ENCODE measurements at places on chromosomes 4 and X.

- DNase-seq: no peak
Observed at GRCh38 chrX:122625239-122625638, 558.8 kb upstream of the GRIA3 start.

DNA sequence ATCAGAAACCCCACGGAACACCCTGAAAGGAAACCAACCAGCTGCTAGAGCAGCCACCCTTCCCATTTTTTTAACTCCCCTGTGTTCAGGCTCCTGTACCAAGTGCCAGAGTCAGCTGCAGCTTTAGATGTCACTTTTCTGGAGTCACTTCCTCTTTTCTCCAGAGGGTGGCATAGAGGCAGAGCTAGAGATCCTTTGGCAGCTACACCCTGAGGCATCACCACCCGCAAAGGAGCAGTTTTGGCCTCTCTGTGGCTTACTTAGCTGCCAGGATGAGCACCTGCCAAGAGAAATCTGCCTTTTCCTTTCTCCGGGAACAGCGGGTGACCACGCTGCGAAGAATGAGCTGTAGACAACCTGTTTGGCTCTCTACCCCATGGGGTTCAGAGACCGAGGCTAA, 58.0 kb upstream of the CHRDL1 start:
- peak; percentile 16 for DNase-seq

- DNase-seq: no peak
Observed at GRCh38 chr4:99815597-99816011, 1.0 kb upstream of the DAPP1 start.

- peak; percentile 13 for DNase-seq
Observed at GRCh38 chr4:155666344-155667221, at the start of gene GUCY1A1. GUCY1A1 (plus strand) TSS chr4:155666848; CDS start chr4:155696868, 30,020 bp downstream.

DNA sequence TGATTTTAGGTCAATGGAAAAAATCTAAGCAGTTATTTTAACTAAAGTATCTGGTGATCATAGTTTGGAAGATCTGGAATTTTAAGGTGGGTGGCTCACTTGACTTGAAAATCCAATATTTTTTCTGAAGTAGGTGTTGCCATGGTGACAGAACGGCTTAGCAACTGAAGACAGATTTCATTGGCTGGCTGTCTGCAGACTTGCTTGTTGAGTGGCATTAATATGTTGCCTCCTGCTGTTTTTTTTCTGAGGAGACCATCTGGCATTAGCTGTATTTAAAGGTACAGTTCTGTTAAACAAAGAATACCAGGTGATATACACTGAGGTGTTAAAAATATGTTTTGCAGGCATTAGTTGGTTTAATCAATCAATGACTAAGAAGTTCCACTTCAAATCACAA, 19.8 kb downstream of the CPE start:
- DNase-seq: peak; percentile 73

- DNase-seq: no peak
Observed at GRCh38 chrX:38341442-38341841, 11.0 kb upstream of the OTC start.

DNA sequence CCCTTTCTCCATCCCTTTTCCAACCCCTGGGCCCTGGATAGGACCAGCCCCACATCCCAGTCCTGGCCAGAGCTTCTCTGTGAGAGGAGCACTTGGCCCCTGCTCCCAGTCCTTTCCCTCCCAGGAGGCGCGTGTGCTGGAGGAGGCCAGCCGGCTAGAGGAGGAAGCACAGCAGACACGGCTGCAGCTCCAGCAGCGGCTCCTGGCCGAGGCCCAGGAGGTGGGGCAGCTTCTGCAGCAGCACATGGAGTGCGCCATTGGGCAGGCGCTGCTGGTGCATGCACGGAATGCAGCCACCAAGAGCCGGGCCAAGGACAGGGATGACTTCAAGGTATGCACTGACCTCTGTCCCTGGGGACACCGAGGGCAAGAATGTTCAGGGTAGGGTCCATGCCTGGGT, 87.5 kb downstream of the EVC start:
- no peak for DNase-seq

DNA sequence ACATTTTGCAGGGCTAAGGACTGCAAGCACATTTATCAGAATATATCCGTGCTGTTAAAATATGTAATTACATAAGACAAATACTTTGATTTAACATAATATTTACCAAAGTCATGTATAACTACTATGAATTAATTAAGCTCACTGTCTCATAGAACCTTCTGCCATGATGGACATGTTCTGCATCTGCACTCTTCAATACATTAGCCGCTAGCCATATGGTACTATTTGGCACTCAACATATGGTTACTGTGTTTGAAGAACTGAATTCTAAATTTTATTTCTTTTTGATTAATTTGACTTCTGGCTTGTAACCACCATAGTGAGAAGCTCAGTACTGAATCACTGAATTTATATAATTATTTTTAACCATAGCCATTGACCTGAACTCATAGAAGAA, 427.0 kb upstream of the TRAM1L1 start:
- DNase-seq: no peak

- DNase-seq: no peak
Observed at GRCh38 chrX:107135049-107135964, 16.7 kb upstream of the RBM41 start.

DNA sequence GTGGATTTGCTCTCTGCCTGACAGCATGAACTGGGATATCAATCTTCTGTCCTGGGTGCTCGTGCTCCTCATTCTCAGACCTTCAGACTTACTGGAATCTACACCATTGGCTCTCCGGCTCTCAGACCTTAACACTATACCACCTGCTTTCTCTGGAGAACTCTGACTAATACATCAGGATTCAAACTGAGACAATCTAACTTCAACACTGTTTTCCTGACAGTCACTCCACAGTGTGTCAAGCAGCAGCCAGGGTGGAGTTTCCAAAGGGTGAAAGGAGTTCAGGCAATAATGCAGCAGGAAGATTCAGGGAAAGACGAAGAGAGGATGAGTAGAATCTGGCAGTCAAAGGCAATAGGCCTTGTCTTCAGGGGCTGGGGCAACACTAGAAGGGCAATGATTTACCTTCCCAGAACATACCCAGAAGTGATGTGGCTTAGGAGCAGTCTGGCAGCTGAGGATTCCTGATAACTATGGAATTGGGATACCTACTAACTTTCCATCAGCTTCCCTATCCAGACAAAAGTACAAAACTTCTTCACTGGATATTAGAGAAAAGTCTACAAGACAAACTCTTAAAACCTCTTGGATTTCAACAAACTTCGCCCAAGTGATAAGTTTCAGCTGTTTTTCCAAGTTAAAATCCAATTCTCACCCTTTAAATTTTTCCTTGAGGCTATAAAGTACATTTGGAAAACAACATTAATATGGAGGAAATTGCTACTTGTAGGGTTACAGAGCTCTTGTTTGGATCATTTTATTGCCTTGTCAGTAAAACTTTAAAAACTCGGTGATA, 58.4 kb upstream of the SLIT2 start:
- DNase-seq: no peak

DNA sequence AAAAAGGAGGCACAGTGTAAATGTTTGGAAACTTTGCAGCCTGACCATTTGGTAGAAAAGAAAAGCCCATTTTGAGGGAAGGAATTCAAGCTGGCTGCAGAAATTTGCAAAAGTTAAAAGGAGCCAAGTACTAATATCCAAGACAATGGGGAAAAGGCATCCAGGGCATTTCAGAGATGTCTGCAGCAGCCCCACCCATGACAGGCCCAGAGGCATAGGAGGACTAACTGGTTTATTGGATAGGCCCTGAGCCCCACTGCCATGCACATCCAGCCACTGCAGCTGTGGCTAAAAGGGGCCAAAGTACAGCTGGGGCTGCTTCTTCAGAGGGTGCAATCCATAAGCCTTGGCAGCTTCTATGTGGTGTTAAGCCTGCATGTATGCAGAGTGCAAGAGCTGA, 104.9 kb downstream of the HS3ST1 start:
- DNase-seq: no peak

DNA sequence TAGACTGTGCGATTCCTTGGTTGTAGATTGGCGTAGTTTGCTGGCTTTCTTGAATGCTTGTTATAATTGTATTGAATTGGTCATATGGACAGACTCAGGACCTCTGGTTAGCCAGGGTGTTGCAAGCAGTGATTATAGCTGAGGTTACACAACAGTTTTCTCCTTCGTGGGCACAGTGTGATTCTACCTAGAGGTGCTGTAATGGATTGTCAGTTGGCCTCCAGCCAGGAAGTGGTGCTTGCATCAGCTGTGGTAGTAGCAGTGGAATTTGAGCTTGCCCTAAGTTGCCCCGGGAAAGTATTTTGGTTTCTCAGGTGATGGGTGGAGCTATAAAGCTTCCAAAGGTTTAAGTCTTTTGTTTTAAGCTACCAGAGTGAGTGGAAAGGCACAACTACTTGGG, 23.1 kb upstream of the GABRG1 start:
- DNase-seq: no peak

DNA sequence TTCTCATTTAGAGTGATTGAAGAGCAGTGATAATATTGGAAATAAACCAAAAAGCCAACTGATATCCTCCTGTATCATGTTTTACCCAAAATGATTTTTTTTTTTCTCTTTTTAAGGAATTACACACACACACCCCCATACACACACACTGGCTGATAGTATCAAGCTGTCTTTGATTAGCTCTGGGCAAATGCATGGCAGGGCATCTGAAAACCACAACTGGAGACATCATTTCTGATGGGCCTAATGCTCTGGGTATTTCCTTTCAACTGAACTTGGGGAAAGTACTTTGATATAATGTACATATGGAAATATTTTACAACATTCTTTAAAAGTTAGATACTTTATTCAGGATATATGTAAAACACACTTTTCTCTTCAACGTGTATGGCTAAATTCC, 14.2 kb upstream of the OSTC start:
- no peak for DNase-seq

GRCh38 chr4:7430965-7431695, 3.6 kb downstream of the PSAPL1 start:
- no peak for DNase-seq

- DNase-seq: no peak
Observed at GRCh38 chrX:119194621-119195020, 41.5 kb upstream of the PGRMC1 start.

DNA sequence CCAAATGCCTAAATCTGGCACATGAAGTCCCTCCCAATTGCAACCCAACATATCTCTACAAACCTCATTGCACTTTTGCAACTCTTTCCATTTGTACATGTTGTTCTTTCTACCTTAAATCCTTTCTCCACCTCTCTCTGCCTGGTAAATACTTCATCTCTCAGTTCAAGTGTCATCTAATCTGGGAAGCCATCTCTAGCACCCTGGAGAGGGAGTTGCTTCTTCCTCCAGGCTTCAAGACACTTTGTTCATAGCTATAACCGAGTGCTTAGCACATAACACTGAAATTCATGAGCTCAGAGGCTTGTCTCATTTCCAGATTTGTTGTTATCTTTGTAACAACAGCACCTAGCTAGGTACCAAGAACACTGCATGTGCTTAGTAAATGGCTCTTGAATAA, 114.8 kb upstream of the NAP1L5 start:
- no peak for DNase-seq

DNA sequence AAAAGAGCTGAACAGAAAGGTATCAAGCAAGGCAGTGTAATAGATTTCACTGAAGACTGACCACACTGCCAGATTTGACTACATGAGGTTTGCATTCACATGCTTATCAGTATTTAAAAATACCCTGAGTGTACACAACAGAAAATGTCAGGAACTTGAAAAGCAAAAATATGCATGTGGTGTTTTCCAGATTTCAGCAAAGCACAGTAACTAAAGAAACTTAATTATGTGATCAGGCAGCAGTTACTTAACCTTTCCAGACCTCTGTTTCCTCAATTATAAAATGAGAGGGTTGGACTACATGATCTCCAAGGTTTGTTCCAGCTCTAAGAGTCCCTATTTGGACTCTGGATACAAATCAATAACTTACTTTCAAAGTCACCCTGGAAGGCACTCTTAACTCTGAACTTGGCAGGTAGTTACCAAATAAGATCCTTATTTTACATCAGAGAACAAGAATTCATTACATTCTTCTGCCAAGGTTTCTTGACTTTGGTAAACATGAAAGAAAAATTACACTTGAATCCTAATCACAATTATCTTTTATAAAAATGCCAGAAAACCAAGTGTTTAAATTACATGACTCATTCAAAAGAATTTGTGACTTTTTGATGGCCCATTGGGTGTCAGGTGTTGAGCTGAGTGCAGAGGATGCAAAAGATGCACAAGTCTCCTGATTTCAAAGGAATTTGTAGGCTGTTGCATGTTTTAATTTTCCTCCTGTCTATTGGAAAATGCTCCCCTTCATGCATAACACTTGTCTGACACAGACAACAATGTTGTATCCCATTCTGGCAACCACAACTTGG, 241.6 kb downstream of the MGST2 start:
- no peak for DNase-seq

DNA sequence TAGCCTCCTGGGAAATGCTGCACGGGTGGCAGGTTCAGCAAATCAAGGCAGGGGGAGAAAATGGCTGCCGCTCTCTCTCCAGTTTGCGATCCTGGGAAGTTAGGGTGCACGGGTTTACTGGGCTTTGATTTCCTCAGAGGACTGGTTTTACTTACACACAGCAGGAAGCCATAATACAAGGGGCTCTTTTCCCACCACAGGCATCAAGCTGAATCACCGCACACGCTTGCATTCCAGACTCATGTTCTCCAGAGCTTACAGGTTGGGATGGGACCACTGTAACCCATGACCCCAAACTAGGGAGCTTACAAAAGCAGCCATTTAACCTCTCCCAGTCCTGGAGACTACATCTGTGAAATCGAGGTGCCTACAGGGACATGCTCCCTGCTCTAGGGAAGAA, 159.8 kb downstream of the DHRSX start:
- no peak for DNase-seq

DNA sequence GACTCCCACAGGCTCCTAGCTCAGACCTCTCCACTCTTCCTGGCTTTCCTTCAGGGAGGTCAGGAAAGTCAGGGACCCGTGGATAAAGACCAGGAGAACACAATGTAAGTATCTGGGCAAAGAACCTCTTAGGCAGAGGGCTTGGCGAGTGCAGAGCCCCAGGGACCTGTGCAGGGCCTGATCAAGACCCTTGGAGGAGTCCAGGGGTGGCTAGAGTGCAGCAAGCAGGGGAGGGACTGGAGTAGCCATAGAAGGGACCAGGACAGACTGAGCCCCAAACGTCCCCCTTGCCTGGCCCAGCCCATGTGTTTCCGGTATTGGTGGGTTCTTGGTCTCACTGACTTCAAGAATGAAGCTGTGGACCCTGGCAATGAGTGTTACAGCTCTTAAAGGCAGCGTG, 5.9 kb upstream of the TNIP2 start:
- no peak for DNase-seq

GRCh38 chr4:27006646-27007045, 146.0 kb downstream of the STIM2 start:
- no peak for DNase-seq

- DNase-seq: no peak
Observed at GRCh38 chr4:56450342-56450741, 14.3 kb downstream of the PAICS start.

DNA sequence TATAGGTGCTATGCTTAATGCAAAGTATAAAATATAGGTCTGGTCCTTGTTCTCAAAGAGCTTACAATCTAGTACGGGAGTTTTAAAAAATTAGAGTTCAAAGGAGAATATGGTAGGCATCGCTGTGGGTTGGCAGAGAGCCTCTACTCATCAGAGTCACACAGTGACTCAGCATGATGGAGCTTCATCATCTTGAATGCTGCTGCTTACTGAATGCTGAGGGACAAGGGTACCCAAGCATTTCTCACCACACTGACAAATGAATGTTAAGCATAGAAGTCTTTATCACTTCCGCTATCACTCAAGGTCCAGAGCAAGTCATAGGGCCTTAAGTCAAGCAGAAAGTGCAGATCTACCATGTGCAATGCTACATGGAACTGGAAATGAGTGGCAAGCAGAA, 268.6 kb upstream of the IGFBP7 start:
- DNase-seq: no peak
